ENCODE measurements at places on chromosomes 1 and 21. TPM values are rescaled to one million over a fixed set of nuclear protein-coding genes. Genes with fewer than 3 reads are reported as not detected.

The MOB3C gene
- total RNA-seq: 30.2 TPM

The ARHGEF19 gene
- total RNA-seq: 15.6 TPM

The EVA1C gene
- 31.8 TPM for total RNA-seq

DNA sequence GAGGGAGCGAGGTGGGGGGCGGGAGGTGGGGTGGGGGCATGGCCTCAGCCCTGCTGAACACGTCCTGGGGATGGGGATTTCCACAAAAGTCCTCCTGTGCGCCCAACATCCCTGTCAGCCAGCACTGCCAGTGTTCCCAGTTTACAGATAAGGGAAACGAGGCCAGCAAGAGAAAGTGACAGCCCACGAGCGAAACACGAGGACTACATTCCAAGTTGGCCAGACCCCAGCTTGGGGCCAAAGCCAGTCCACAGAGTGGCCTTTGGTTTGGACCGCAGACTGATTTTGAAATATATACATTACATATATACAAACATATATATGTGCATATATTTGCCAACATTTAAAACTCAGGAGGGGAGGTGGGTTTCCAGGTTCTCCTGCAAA is 5.0 kb downstream of the FBXO2 start:
- H3K27me3 ChIP-seq: peaks cover 14% of the 10 kb centered on the region
- H3K4me3 ChIP-seq: peak overlapping the region; percentile 11
- H3K27ac ChIP-seq: no peak overlapping the region
- H3K36me3 ChIP-seq: no peaks in the 10 kb centered on the region

DNA sequence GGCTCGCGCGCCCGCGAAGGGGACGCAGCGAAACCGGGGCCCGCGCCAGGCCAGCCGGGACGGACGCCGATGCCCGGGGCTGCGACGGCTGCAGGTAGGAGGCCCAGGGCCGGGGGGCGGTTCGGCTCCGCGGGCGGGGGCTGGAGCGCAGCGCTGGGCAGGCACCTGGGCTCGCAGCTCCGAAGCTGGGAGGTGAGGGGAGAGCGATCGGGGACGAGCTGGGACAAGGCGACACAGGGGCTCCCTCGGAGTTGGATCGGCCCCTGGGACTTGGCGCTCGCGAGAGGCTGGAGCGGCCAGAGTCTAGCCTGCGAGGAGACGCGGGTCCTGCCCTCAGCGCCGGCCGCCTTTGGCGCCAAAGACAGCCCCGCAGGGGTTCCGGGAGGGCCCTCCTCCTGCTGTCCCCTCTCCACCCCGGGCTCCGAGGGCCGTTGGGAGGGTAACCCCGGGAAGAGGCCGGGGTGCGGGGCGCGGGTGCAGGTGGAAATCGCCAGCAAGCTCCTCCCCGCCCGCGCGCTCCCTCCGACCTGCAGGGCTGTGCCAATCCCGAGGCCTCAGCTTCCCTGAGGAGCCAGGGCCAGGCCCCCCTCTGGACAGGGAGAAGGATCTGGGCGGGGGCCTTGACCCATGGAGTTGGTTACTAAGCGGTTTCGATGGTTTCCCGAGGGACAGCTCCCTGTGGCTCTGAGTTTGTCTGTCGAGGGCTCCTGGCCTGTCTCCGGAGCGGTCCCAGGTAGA is 401 bp downstream of the TP73 start:
- H3K36me3 ChIP-seq: peaks cover 3% of the 10 kb centered on the region
- DNase-seq: no peak
- H3K27me3 ChIP-seq: peaks cover 61% of the 10 kb centered on the region
- peaks cover 40% of the 10 kb centered on the region for H3K4me1 ChIP-seq
- H3K4me3 ChIP-seq: peak overlapping the region; percentile 87

GRCh38 chr1:162626761-162627160 is 5.5 kb upstream of the DDR2 start:
- peak overlapping the region; percentile 15 for H3K4me3 ChIP-seq
- H3K36me3 ChIP-seq: no peaks in the 10 kb centered on the region
- H3K27me3 ChIP-seq: no peaks in the 10 kb centered on the region

DNA sequence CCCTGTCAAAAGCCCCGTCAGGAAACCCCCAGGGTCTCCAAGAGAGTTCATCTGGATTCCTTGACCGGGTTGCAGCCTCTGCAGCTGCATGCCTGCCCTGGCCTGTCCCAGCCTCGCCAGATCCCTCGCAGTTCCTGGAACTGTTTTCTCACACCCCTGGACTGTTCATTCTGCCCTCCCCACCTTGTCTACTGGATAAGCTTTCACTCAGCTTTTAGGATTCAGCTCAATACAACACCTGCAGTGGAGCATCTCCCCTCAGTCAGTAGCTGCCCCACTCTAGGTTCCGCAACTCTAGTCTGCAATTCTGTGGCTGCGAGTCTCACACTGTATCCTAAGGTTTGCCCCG is 67.2 kb downstream of the FAM163A start:
- H3K36me3 ChIP-seq: no peaks in the 10 kb centered on the region
- H3K27me3 ChIP-seq: peaks cover 9% of the 10 kb centered on the region
- H3K4me1 ChIP-seq: peaks cover 14% of the 10 kb centered on the region
- H3K4me3 ChIP-seq: no peak overlapping the region

DNA sequence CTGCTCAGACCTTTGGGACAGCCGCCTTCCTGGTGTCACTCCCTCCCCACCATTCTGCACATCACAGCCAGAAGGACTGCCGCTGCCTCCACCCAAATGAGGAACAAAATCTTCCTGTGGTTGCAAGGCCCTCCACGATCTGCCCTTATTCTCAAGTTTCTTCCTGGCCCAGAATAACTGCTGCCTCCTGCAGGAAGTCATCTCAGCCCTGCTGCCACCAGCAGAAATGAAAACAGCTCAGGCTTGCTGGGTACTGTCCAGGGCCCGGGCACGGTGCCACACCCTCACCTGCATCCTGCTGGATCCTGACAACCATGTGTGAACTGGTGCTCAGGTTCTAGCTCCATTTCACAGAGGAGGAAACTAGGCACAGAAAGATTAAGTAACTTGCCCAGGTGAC is 2.8 kb downstream of the CLDN19 start:
- H3K4me3 ChIP-seq: no peak overlapping the region
- H3K27me3 ChIP-seq: no peaks in the 10 kb centered on the region
- no peak overlapping the region for H3K27ac ChIP-seq
- no peaks in the 10 kb centered on the region for H3K4me1 ChIP-seq
- DNase-seq: no peak

DNA sequence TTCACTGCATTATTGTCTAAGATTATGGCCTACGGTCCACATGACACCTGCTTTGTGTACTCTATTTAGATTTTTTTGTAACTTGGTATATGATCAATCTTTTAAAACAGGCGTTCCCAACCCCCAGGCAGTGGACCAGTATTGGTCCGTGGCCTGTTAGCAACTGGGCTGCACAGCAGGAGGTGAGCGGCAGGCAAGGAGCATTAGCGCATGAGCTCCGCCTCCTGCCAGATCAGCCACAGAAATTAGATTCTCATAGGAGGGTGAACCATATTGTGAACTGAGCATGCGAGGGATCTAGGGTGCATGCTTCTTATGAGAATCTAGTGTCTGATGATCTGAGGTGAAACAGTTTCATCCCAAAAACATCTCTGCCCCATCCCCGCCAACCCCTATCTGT is 228.4 kb upstream of the NR5A2 start:
- H3K4me1 ChIP-seq: no peaks in the 10 kb centered on the region
- H3K36me3 ChIP-seq: no peaks in the 10 kb centered on the region
- no peak overlapping the region for H3K4me3 ChIP-seq
- no peak for DNase-seq
- no peaks in the 10 kb centered on the region for H3K27me3 ChIP-seq
- no peak overlapping the region for H3K27ac ChIP-seq

Data from lower lobe of right lung (tissue), 2 donors.